ENCODE measurements at places on chromosomes 1 and 21.

DNA sequence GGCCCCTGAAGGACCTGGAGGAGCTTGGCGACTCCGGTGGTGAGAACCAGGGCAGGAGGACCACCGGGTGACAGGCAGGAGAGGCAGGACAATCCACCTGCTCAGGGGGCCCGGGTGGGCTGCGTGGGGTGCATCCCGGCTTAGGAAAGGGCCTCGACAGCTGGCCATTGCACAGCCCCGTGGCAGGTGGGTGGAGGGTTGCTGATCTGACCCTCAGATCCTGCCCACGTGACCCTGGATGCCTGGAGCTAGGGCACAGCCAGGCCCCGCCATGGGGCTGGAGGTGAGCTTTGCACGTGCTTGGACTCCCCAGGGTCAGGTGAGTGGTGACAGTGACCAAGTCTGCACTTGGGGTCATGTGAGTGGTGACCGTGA lies 35.5 kb upstream of the SLC19A1 start:
- no peak for DNase-seq
- no peaks in the 10 kb centered on the region for H3K27me3 ChIP-seq
- H3K4me3 ChIP-seq, result no peak overlapping the region
- H3K36me3 ChIP-seq, result no peaks in the 10 kb centered on the region
- H3K27ac ChIP-seq, result no peak overlapping the region

DNA sequence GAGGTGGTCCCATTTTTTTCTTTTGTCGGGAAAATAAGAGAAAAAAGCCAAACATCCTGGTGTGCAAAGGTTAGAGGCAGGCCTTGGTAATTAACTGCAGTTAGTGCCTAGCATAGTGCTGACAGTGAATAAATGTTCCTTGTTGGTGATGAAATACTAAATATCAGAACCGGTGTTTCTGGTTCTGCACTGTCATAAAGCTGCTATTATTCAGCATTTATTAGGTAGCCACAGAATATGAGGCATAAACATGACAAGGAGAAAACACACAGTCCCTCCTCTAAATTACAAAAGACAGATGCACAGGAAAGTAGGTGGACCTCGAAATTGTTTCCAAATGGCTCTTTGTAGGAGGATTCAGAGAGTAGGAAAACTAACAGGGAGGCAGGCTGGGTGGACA lies 122.0 kb upstream of the ADGRL2 start:
- no peaks in the 10 kb centered on the region for H3K27me3 ChIP-seq
- no peak overlapping the region for H3K4me3 ChIP-seq
- no peak for DNase-seq
- H3K4me1 ChIP-seq, result peaks cover 9% of the 10 kb centered on the region
- H3K27ac ChIP-seq, result no peak overlapping the region

GRCh38 chr1:64469116-64469976 lies 583 bp upstream of the CACHD1 start:
- H3K27me3 ChIP-seq, result no peaks in the 10 kb centered on the region
- no peak for DNase-seq
- peak overlapping the region; percentile 91 for H3K27ac ChIP-seq
- H3K4me1 ChIP-seq, result peaks cover 4% of the 10 kb centered on the region
- H3K36me3 ChIP-seq, result no peaks in the 10 kb centered on the region

GRCh38 chr1:216662681-216663080 lies 60.5 kb downstream of the ESRRG start:
- no peaks in the 10 kb centered on the region for H3K27me3 ChIP-seq
- no peak overlapping the region for H3K27ac ChIP-seq
- H3K4me3 ChIP-seq, result no peak overlapping the region
- no peaks in the 10 kb centered on the region for H3K36me3 ChIP-seq

GRCh38 chr1:221294242-221294641 lies 415.0 kb downstream of the HLX start:
- H3K36me3 ChIP-seq, result no peaks in the 10 kb centered on the region
- no peak overlapping the region for H3K4me3 ChIP-seq
- no peak for DNase-seq
- H3K4me1 ChIP-seq, result no peaks in the 10 kb centered on the region
- H3K27me3 ChIP-seq, result no peaks in the 10 kb centered on the region

DNA sequence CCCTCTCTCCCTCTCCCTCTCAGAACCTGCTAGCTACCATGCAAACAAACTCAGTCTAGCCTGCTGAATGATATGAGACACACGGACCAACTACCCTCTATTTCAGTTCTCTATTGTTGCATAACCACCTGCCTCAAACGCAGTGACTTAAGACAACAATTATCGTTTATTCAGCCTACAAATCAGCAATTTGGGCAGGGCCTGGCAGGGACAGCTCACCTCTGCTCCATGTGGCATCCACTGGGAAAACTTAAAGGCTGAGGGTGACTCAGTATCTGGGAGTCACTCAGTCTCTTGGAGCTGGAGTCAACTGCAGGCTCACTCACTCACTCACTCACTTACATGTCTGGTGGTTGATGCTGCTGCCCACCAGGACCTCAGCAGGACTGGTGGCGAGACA lies 121.3 kb downstream of the SEC16B start:
- no peak overlapping the region for H3K4me3 ChIP-seq
- no peak for DNase-seq
- H3K27ac ChIP-seq, result no peak overlapping the region
- H3K36me3 ChIP-seq, result no peaks in the 10 kb centered on the region
- H3K4me1 ChIP-seq, result no peaks in the 10 kb centered on the region

DNA sequence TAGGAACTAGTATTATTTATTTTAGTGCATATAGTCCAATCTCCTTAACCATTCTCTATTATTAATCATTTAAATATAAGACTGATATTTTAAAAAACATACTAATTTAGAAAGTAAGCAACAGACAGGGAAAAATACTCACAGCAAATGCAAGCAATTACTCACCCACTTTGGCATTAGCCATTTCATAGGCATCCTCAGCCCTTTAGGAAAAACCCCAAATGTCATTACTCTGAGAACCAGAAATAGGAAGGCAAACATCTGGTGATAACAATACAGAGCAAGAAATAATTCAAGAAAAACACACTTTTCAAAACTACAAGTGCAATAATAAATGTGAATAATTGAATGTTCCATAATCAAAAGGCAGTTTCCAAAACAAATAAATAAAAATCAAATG lies 545.1 kb downstream of the PLPP3 start:
- no peak overlapping the region for H3K4me3 ChIP-seq
- H3K27ac ChIP-seq, result no peak overlapping the region
- no peaks in the 10 kb centered on the region for H3K27me3 ChIP-seq
- H3K36me3 ChIP-seq, result no peaks in the 10 kb centered on the region
- H3K4me1 ChIP-seq, result peaks cover 6% of the 10 kb centered on the region

- DNase-seq, result no peak
- no peak overlapping the region for H3K4me3 ChIP-seq
- H3K27ac ChIP-seq, result no peak overlapping the region
- H3K27me3 ChIP-seq, result no peaks in the 10 kb centered on the region
- H3K4me1 ChIP-seq, result no peaks in the 10 kb centered on the region
Observed at GRCh38 chr1:25079048-25079447, 149.0 kb upstream of the RUNX3 start.

DNA sequence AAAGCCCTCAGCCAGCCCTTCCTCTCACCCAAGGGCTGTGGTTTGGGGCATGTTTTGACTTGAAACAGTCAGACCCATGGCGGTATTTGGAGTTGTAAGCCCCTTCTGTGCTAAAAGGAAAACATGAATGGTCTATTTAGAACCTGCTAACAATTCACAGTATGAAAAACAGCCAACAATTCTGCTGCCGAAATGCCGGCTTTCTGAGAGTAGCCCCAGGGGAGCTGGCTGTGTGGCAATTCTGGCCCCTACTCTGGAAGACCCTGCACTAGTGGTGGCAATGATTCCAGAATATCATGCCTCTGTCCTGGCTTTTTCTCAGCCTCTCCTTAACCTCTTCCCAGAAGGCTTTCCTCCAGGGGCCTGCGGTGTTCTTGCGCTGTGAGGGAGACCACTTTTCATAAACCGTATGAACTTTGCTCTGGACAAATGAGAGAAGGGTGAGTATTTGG lies 118.7 kb downstream of the EDEM3 start:
- H3K27me3 ChIP-seq, result no peaks in the 10 kb centered on the region
- no peak overlapping the region for H3K4me3 ChIP-seq
- DNase-seq, result no peak
- no peak overlapping the region for H3K27ac ChIP-seq
- no peaks in the 10 kb centered on the region for H3K4me1 ChIP-seq

GRCh38 chr1:22861764-22862440 lies 110.8 kb downstream of the LACTBL1 start:
- no peak overlapping the region for H3K4me3 ChIP-seq
- no peaks in the 10 kb centered on the region for H3K4me1 ChIP-seq
- no peaks in the 10 kb centered on the region for H3K36me3 ChIP-seq
- H3K27ac ChIP-seq, result no peak overlapping the region

DNA sequence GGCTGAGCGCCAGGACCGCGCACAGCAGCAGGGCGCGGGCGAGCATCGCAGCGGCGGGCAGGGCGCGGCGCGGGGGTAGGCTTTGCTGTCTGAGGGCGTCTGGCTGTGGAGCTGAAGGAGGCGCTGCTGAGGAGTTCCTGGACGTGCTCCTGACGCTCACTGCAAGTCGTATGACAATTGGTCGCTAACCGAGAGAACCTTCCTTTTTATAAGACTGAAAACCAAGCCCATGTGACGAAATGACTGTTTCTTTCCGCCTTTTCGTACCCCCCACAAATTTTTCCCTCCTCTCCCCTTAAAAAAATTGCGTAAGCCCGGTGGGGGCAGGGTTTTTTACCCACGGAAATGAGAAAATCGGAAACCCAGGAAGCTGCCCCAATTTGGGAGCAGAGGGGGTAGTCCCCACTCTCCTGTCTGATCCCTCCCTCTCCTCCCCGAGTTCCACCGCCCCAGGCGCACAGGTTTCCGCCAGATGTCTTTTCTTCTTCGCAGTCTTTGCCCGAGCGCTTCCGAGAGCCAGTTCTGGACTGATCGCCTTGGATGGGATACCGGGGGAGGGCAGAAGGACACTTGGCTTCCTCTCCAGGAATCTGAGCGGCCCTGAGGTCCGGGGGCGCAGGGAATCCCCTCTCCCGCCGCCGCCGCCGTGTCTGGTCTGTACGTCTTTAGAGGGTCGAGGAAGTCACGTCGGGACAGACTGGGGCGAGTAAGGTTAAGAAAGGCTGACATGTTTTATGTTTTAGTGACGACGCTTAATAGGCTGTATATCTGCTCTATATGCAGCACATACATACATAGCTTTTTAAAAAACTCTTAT lies at the start of gene PTGS2:
TSS of gene PTGS2 (minus strand) at position 179 of the 817 bp plus-strand sequence. CDS start at position 46, 133 bp downstream.
- peak within 1 kb of the TSS; percentile 60 for H3K4me3 ChIP-seq
- H3K4me1 ChIP-seq, result peaks cover 3% of the 10 kb centered on the region
- no peaks in the 10 kb centered on the region for H3K36me3 ChIP-seq

GRCh38 chr1:9234223-9235095 lies at the start of gene H6PD:
TSS of gene H6PD (plus strand) at chr1:9234774. CDS start at chr1:9244935, 10,161 bp downstream.
- H3K27me3 ChIP-seq, result no peaks in the 10 kb centered on the region
- H3K4me3 ChIP-seq, result peak within 1 kb of the TSS; percentile 73
- H3K36me3 ChIP-seq, result no peaks in the 10 kb centered on the region

DNA sequence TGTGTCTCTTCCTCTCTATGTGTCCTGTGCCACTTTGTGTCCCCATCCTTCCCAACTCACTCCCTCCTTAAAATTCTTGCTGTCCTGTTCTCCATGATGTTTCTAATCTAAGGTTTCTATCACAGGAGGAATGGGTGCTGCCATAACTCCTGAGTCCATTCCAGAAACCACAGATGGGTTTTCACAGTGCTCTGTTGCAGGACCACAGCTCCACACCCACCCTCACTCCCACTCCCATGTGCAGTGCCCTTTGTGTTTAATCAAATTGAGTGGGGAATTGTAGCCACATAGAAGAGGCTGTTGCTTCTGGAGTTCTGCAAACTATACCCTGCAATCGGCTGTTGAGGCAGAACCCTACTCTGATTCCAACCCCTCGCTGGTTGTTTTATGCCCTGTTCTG lies 142.1 kb downstream of the SPATA46 start:
- H3K4me3 ChIP-seq, result no peak overlapping the region
- no peaks in the 10 kb centered on the region for H3K4me1 ChIP-seq
- no peaks in the 10 kb centered on the region for H3K27me3 ChIP-seq

DNA sequence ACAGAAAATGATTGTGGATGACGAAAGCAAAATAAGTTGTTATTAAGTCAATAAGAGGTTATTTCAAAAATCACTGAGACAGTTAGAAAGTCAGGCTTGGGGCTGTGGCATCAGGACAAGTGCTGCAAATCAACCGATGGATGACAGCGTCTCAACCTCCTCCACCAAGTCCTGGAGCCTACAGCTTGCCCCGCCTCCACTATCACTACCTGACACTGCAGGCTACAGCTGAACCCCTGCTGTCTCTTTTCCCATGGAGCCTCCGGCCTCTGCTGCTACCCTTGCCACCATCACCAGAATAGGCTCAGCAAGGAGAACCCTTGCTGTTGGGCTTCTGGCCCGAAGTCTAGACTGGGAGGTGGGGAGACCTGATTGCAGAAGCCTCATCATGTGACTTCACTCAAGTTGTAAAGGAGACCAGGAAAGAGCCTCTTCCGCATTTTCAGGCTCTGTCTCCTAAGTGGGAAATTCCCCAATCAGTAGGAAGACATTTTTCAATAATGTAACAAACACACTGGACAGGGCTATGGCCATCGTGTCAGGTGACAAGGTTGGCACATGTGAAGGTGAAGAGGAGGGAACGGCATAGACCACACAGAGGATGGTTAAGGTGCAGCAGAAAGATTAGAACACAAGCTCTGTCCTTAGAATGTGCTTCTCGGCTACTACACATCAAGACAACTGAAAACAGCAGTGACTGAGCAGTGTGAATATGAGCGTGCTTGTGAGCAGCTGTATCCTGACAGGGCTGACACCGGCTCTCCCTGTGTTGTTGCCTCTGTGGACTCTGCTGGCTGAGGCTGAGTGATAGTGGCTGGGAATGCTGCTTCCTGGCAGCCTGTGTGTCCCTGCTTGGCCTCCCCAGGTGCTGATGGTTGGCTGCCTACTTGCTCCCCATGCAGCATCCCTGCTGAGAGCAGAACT lies 660.7 kb downstream of the PTPRU start:
- no peaks in the 10 kb centered on the region for H3K36me3 ChIP-seq
- no peak overlapping the region for H3K27ac ChIP-seq
- no peaks in the 10 kb centered on the region for H3K27me3 ChIP-seq

- H3K36me3 ChIP-seq, result no peaks in the 10 kb centered on the region
- no peak for DNase-seq
- H3K4me1 ChIP-seq, result no peaks in the 10 kb centered on the region
- no peak overlapping the region for H3K27ac ChIP-seq
- no peak overlapping the region for H3K4me3 ChIP-seq
- no peaks in the 10 kb centered on the region for H3K27me3 ChIP-seq
Observed at GRCh38 chr1:5311634-5312292, 657.4 kb downstream of the AJAP1 start.

GRCh38 chr1:207791290-207791689 lies 39.4 kb downstream of the CD46 start:
- no peak overlapping the region for H3K4me3 ChIP-seq
- H3K27ac ChIP-seq, result no peak overlapping the region
- no peak for DNase-seq
- no peaks in the 10 kb centered on the region for H3K27me3 ChIP-seq
- H3K4me1 ChIP-seq, result no peaks in the 10 kb centered on the region

GRCh38 chr1:204854286-204854685 lies 16.4 kb upstream of the NFASC start:
- no peak overlapping the region for H3K4me3 ChIP-seq
- H3K36me3 ChIP-seq, result no peaks in the 10 kb centered on the region
- no peaks in the 10 kb centered on the region for H3K4me1 ChIP-seq
- H3K27ac ChIP-seq, result no peak overlapping the region
- no peak for DNase-seq
- H3K27me3 ChIP-seq, result no peaks in the 10 kb centered on the region

- no peaks in the 10 kb centered on the region for H3K27me3 ChIP-seq
- H3K27ac ChIP-seq, result no peak overlapping the region
- DNase-seq, result no peak
Observed at GRCh38 chr1:67721650-67722291, 36.8 kb downstream of the GADD45A start.

GRCh38 chr1:195738966-195739650 lies 869.1 kb downstream of the KCNT2 start:
- H3K4me1 ChIP-seq, result no peaks in the 10 kb centered on the region
- H3K36me3 ChIP-seq, result no peaks in the 10 kb centered on the region

Data from ovary (tissue), 10 donors.